ENCODE measurements at places on chromosomes 5 and 9. TPM values are rescaled to one million over a fixed set of nuclear protein-coding genes. Genes with fewer than 3 reads are reported as not detected.

CDO1 gene
- total RNA-seq = 0.49 TPM

IFNA13 gene
- total RNA-seq = not detected

PCDHA6 gene
- total RNA-seq = not detected

GPX3 gene
- not detected for total RNA-seq

GRCh38 chr5:133830281-133830680, 138.1 kb downstream of the C5orf15 start:
- no peak for DNase-seq

GRCh38 chr5:87184605-87185004, 83.1 kb upstream of the RASA1 start:
- no peak for DNase-seq

- DNase-seq = no peak
Measured at GRCh38 chr9:32672469-32672868, 37.0 kb upstream of the TAF1L start.

DNA sequence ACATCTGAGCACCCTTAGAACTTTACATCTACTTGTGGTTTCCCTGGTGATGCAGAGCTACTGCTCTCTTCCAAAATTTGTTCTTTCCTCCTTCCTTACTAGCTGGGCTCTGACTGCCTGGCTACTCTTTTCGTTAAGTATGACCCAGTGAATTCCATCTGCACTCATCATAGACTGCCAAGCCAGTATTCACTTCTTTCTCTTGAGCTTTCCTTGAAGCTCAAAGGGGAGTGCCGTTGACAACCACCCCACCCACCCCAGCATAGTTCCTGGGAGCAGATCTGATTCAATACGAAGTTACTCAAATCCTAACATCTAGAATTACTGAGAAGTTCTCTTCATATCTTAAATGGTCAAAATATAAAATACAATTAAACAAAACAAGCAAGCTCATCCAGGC, 190.5 kb downstream of the ADAMTS12 start:
- no peak for DNase-seq

- no peak for DNase-seq
Measured at GRCh38 chr9:9913276-9913832, 699.4 kb downstream of the PTPRD start.

DNA sequence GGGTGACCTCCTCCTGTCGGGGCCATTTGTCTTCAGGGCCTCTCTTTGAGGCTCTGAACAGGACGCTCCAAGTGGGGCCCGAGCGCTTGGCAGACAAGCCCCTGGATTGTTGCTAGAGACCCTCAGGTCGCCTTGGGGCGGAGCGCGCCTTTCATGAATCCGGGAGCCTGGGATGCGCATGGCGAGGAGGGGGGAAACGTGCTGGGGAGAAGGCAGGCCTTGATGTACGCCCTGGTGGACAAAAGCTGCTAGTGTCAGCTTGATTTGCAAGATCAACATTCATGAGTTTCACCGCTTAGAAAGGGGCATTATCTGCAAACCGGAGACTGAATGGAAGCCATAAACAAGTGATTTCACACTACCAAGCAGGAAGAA, 226.3 kb downstream of the SMARCA2 start:
- DNase-seq = no peak

CNTFR gene
- not detected for total RNA-seq

- no peak for DNase-seq
Measured at GRCh38 chr9:99822806-99823591, 1.3 kb downstream of the NR4A3 start.

SMIM33 gene
- total RNA-seq = 0.39 TPM

DNA sequence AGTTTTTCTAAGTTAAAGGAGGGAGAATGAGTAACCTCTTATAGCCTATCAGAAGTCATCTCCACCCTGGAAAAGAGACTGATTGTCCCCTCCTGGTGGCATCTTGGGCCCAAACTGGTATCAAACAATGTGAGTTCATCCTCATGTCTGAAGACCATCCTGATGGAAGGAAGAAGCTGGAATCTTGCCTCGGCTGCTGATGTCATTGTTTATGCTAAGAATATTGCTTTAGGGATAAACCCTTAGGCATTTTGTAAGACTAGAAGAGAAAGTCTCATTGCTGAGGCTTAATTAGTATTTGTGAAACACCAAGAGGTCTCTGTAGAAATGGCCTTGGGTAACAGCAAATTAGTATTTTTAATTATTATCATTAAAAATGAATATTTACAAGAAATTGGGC, 65.7 kb upstream of the KCNN2 start:
- DNase-seq = no peak

GRCh38 chr5:2433086-2433485, 318.4 kb downstream of the IRX2 start:
- DNase-seq = no peak

DNA sequence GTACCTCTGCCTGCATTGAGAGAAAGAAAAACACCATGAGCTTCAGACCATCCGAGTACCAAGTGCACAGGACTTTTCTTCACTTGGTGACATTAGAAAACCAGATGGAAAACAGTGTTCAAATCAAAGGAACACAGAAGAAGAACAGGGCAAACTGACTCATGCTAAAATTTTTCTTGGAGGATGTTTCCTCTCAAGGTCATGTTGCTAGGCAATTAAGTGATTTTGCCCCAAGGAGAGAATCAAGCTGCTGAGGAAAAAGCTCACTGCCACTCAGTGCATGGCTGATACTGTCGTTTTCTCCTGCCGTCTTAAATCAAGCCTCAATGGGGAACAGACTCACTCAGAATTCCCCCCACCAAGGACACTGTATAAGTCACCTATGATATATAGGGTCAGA, 57.9 kb upstream of the SIMC1 start:
- DNase-seq = no peak

CENPP gene
- 24.6 TPM for total RNA-seq

DNA sequence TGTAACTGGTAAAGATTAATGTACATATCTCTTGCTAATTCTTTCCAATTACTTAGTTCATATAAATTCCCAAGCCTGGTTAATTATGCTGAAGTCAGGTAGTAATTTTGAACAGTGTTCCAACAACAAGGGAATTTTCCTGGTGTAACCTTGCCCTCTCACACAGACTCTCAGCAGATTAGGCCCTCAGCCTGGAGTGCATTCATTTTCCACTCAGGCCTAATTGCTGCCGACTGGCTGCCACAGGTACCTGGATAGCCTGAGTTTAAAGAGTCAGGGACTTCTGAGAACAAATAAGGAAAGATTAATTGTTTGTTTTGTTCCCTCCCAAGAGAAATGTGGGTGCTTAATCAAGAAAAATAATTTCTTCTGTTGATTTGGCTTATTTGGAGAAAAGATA, 71.4 kb downstream of the PPIC start:
- DNase-seq = no peak

- DNase-seq = no peak
Measured at GRCh38 chr5:153551537-153552079, 61.1 kb downstream of the GRIA1 start.

GRCh38 chr9:129138476-129139232, 27.4 kb downstream of the PTPA start:
- no peak for DNase-seq

DNA sequence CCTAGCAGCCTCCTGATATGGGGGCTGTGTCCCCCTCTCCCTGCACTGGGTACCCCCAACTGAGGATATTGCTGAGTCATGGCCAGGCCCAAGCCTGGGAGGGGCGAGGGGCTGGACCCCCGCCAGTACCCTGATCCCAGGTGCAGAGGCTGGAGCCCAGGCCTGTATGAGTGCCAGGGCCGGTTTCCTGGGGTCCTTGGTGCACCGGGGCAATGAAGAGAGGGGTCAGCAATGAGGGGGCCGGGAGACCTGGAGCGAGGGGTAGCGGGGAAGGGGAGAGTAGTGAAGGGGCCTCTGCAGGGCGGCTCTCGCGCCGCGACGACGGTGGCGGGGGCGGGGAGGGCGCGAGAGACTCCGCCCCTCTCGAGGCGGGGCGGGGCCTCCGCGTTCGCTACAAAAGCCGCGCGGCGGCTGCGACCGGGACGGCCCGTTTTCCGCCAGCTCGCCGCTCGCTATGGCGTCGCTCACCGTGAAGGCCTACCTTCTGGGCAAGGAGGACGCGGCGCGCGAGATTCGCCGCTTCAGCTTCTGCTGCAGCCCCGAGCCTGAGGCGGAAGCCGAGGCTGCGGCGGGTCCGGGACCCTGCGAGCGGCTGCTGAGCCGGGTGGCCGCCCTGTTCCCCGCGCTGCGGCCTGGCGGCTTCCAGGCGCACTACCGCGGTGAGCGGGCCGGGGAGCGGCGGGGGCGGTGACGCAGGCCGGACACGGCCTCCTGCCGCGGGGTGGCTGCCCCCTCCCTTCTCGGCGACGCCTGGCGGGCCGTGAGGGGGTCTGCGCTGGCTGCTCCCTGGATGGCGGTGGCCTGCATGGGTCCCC, at the start of gene SQSTM1:
Gene SQSTM1 (plus strand): TSS at position 423 of the 815 bp plus-strand sequence. CDS start 32 bp downstream, at position 455.
- DNase-seq = peak; percentile 79

PCAT7 gene
- total RNA-seq = not detected

DNA sequence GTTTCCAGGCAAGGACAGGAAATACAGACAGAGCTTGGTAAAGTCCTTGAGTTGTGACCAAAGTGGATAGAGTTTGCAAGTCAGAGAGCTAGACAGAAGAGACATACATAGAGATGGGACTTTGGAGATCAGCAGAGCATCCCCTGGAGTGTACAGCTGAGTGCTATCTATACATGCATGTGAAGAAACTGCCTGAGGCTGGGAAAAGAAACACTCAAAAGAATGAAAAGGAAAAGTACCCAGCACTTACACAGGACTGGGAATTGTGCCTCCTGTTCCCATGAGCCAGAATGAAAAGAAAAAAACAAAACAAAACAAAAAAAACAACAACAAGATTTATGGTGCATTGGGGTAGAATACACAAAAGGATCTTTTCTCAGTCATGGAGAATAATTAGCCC, 606.4 kb downstream of the ZNF608 start:
- no peak for DNase-seq

- no peak for DNase-seq
Measured at GRCh38 chr5:150595466-150596031, 44.9 kb upstream of the SYNPO start.

DNA sequence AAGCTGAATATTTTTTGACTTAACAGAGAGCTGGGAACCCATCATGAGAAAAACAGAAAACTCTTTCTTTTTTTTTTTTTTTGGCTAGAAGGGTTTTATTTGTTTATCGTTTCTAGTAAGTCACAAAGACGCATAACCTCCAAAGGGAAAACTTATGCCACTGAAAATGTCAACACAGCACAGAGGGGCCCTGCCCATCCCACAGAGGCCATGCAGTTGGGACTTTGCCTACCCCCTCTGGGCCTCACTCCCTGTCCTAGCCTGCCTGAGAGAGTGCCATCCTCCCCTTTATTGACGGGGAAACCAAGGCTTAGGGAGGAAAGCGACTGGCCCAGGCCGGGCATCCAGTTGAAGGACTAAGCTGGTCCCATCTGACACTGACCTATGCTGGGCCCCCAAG, 74.7 kb downstream of the VAV2 start:
- no peak for DNase-seq

GRCh38 chr5:163094492-163095180, 342.8 kb upstream of the CCNG1 start:
- no peak for DNase-seq

DNA sequence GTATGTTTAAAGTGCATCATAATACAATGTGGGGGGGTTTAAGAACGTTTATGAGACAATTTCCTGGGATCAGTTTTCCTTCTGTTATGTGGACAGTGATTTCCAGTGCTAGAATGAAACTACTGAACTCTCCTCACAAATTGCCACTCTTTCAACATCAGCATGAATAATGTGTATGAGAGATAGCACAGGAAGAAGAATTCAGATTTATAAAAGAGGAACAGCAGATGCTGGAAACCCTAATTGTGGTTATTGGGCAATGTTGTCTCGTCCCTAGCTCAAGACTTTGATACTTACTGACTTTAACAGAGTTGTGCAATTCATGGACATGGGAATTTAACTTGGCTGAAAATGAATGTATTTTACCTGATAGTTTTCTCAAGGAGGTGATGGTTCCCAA, 410.8 kb upstream of the MEF2C start:
- DNase-seq = no peak

DNA sequence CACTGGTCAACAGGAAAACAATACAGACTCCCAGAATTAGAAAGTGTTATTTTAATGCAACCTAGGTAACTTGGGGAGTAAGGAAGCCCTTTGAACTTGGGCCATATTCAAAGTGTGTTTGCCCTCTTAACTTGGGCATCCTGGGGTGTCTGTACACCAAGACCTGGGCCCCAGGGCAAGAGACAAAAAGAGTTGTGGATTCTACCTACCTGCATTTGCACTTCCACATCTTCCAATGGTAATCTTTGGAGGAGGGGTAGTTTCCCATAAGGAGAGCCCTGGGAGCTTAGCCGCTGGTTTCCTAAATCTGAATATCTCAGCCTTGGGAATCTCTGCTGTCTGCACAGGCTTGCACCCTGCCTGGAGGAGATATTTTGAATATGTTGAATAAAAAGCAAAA, 8.5 kb downstream of the WNT8A start:
- no peak for DNase-seq

CCL19 gene
- not detected for total RNA-seq

DCAF10 gene
- total RNA-seq = 19.4 TPM

MACROH2A1 gene
- total RNA-seq = 317 TPM

DNA sequence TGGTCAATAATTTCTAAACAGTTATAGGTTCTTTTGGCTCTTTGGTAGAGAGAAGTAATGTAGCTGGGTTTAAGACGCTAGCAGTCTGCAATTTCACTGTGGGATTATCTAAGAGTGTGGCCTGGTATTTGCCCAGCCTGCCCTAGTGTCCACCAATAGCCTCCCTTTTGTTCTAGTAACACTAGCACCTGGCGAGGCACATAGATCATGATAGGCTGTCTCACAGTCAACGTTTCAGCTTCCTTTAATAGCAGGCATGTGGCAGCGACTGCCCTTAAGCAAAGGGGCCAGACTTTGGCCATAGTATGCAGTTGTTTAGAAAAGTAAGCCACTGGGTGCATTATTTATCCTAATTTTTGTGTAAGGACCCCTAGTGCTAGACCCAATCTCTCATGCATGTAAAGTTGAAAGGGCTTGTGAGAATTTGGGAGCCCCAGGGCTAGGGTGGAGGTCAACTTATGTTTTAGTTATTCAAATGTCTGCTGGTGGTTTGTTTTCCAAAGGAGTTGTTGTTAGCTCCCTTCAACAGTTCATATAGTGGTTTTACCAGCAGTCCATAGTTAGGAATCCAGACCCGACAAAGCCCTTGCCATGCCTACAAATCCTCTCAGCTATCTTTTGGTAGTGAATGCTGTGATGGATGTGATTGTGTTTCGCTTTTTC, 274.3 kb downstream of the HTR1A start:
- DNase-seq = no peak

ACOT12 gene
- total RNA-seq = not detected

OR1J2 gene
- not detected for total RNA-seq

DNA sequence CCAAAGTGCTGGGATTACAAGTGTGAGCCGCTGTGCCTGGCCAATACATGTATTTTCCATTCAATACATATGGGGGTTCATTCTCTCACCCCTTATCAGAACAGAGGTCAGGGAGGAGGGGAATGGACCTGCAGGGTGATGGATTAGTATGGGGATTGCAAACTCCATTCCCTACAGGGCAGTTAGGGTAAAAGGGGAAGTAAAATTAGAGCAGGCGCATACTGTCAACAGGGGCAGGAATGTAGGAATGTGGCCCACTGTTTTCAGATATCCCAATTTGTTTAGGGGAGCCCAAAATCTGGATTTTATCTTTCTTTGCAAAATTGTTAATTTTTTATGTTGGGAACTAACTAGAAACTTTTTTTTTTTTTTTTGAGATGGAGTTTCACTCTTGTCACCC, 46.4 kb upstream of the SLC44A1 start:
- DNase-seq = no peak
